SHP77 treated with DMSO at 0.1 percent for 48 hours (cell line): ENCODE measurements at places on chromosomes 1 and 21.

GRCh38 chr1:219788091-219788490 is 140.3 kb downstream of the SLC30A10 start:
- no peak for DNase-seq

GRCh38 chr1:25858494-25858893 is 763 bp downstream of the AUNIP start:
- no peak for DNase-seq

DNA sequence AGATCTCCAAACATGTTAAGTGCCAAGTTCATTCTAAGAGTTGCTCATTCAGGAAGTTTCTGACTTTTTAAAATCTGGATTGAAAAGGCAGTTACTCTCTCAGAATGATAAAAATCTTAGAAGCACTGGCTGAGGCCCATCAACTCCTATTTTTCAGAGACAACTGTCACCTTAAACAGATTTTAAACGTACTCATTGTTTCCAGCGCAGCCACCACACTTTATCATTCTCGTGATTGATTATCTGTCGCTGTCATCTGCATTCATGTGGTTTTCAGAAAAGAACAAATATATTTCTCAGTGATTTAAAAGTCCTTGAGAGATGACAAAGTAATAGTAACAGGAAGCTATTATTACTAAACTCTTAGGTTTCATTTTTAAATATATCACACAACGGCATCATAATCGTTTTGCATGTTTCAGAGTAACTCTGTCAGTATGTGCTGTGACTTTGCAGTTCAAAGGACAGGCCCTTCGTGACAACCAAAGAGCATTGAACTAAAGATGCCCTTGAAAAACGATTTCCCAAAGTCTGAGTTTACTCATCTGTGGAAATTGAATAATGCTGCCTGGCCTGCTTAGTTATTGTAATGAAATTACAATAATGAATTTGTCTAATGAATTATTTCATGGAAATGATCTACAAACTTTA is 14.9 kb upstream of the KCNK1 start:
- DNase-seq, result no peak

GRCh38 chr1:154999571-155000410 is 2.8 kb upstream of the ZBTB7B start:
- DNase-seq, result peak; percentile 43

GRCh38 chr1:230940848-230941247 is 37.8 kb downstream of the TTC13 start:
- no peak for DNase-seq

DNA sequence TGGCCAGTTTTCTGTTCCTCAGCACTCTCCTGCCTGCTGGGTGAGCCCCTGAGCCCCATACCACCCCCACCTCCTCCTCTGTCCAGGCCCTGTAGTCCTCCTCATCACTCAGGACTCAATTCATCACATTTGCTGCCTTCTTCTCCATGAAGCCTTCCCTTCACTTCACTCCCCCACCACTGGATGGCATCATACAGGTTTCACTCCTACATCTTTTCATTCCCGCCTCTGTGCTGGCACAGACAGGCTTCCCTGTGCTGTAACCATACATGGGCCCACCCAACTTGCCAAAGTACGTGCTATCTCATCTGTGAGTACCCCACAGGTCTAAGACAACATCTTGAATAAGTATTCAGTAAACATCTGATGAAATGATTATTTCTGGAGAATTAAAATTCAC is 56.9 kb downstream of the SLC45A1 start:
- DNase-seq, result peak; percentile 10

DNA sequence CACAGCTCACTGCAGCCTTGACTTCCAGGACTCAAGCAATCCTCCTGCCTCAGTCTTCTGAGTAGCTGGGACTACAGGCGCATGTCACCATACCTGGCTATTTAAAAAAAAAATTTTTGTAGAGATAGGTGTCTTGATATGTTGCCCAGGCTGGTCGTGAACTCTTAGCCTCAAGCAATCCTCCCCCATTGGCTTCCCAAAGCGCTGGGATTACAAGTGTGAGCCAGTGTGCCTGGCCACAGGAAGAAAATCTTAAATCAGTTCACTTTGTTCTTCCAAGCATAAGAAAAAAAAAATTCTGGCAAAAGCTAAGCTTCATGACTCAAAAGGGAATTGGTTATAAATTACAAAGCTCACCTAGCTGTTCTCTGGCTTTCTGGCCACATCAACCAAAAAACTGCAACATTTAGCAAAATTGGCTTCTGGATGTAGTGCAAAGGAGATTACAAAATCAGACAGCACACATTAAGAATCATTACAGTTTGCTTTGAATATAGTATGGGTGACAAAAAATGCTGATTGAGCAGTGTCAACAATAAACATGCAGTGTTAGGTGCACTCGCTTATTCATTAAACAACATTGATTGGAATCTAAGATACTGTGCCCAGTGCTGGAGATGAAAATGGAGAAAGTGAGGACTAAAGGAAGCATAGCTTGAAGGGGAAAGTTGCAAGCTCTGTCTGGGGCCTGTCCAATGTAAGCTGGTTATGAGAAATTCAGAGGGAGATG is 76.7 kb downstream of the KCTD3 start:
- DNase-seq, result no peak
